ENCODE measurements at places on chromosomes 11 and 22. TPM values are rescaled to one million over a fixed set of nuclear protein-coding genes. Genes with fewer than 3 reads are reported as not detected.
A peak's percentile ranks its signal among the peaks of the same experiment; 100 is the strongest.

Gene KMT2A
- total RNA-seq, result 50.4 TPM

Gene MTMR3
- 27.0 TPM for total RNA-seq

- H3K36me3 ChIP-seq, result peaks cover 8% of the 10 kb centered on the region
- H3K27me3 ChIP-seq, result no peaks in the 10 kb centered on the region
- H3K4me3 ChIP-seq, result peak overlapping the region; percentile 15
- peaks cover 62% of the 10 kb centered on the region for H3K4me1 ChIP-seq
- peak overlapping the region; percentile 77 for H3K27ac ChIP-seq
These were observed 13.5 kb downstream of the TXN2 start for GRCh38 chr22:36467946-36468345.

DNA sequence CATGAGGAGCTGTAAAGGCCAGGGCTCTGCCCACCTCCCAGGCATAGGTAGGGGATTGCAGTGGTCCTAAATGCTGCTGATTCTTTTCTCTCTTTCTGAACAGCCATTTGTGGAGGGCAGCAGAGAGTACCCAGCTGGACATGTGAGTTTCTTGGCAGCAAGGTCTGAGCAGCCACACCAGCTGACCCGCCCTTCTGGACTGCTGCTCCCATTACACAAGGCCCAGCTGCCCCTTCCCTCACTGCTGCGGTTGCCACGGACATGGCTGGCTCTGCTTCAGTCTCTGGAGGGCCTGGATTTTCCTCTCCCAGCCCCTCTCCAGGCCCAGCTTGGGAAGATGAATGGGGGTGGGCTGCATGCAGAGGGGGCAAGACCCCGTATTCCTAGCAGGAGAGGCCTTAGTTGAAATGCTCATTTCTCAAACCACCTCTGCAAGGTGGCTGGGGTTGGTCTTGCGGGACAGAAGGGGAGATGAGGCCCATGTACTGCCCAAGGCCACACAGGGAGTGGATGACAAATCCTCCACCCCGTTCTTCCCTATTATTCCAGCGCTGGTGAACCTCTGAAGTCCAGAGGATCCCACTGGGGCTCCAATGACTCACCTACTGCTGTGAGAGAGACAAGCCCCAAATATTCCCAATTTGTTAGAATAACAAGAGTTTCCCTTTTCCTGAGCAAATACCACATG, 4.6 kb downstream of the LGALS12 start:
- H3K4me1 ChIP-seq, result no peaks in the 10 kb centered on the region
- DNase-seq, result no peak
- H3K4me3 ChIP-seq, result no peak overlapping the region
- no peak overlapping the region for H3K27ac ChIP-seq
- H3K36me3 ChIP-seq, result no peaks in the 10 kb centered on the region

DNA sequence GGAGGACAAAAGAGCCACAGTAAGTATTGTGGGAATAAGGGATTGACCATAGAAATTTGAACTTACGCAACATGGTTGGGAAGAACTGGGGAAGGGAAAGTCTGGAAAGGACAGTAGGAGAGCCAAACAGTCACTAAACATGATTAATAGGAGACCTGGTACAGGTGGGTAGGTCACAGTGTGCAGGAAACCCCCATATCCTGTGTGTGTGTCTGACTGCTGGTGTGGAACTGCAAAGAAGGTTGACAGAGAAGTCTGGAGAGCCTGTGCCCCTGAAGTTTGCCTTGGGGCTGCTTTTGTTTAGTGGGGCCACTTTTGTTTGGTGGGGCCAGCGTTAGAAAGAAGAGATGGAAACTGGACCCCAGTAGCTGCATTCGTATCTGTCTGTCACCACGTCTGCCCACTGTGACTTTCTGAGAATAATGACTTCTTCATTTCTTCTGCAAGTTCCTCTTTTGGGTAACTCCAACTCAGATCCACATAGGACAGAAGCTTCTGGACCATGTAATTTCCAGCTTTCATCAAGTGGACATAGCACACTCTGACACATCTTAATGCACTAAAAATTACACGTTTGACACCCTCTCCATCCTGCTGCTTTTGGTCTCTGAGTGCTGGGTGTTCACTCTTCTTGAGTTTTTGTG, 126.8 kb upstream of the RAG2 start:
- H3K4me3 ChIP-seq, result no peak overlapping the region
- H3K36me3 ChIP-seq, result no peaks in the 10 kb centered on the region
- peaks cover 35% of the 10 kb centered on the region for H3K27me3 ChIP-seq
- no peak for DNase-seq
- no peaks in the 10 kb centered on the region for H3K4me1 ChIP-seq

- peak overlapping the region; percentile 25 for H3K4me3 ChIP-seq
- H3K36me3 ChIP-seq, result no peaks in the 10 kb centered on the region
- H3K4me1 ChIP-seq, result peaks cover 97% of the 10 kb centered on the region
- DNase-seq, result peak; percentile 72
- H3K27ac ChIP-seq, result peak overlapping the region; percentile 75
- H3K27me3 ChIP-seq, result no peaks in the 10 kb centered on the region
These were observed 6.9 kb downstream of the C11orf68 start for GRCh38 chr11:65911682-65912568.

All from HCT116 (cell line).